ENCODE measurements at places on chromosomes 3 and 15.

DNA sequence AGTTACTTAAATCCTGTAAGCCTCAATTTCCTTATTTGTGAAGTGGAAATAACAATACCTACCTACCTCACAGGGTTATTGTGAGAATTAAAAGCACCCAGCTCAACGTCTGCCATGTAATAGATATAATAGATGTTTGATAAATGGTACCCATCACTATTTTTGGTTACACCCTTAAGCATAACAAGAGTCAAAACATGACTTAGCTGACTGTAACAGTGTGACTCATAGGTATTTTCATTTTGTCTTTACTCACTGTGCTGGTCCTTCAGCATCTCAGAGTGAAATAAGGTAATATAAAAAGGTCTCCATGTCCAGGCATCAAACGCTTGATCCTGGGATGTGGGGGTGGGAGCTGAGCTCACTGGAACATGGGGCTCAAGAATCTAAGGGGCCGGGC, 3.1 kb downstream of the CPLX3 start:
- DNase-seq, result no peak

DNA sequence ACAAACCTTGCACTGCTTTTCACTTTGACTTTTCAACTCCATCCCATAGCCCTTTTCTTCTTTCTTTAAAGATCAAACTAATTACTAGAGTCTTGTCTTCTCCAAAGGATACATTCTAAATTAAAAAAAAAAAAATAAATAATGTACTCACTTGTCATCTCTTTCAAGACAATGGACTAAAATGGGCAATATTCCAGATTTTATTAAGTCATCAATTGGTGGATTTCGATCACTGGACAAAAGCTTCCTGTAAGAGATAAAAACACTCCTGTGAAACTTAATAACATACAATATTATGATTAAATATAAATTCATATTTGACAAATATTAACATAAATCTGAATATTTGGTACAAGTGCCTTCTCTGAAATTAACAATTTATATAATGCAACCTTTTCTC, 34.1 kb downstream of the KPNA4 start:
- no peak for DNase-seq

- no peak for DNase-seq
Observed at GRCh38 chr15:66758844-66759243, 56.8 kb downstream of the SMAD6 start.

- peak; percentile 14 for DNase-seq
Observed at GRCh38 chr3:43378066-43378935, 92.0 kb downstream of the SNRK start.

DNA sequence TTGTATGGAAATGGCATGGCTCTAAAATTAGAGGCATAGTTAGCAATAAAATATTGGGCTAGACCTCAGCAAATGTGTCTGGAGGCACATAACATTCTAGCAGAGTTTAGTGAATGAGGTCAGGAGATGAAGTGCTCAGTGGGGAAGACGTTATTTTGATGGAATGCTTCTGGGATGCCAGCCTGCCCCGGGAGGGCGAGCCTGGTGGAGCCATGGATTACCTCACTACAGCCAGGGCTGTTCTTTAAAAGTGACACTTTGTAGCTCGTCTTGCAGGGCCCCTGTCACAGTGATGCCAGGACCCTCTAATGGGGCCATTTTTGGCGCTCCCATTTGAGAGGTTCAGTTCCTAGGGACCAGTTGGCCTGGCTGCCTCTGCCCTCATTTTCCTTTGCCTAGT, 48.5 kb downstream of the PXYLP1 start:
- DNase-seq, result no peak

GRCh38 chr3:58000306-58001085, 7.7 kb upstream of the FLNB start:
- DNase-seq, result no peak

DNA sequence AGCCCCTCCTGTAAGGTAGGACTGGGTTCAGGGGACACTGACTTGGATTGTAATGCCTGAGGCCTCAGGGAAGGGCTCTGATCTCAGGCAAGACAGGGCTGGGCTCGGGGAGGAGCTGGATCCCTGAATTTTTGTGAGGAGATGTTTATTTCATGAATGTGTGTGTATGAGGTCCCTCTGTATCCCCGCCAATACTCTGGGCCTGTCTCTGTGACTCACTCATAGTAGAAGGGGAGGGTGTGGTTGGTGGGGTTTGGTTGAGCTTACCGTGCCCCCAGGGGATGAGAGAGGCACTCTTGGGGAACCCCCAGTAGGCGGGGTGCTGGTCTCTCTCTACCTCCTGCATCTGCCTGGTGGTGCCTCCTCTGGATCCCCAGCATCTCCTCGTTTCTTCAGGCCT, 28.1 kb downstream of the RPSA start:
- DNase-seq, result no peak

- no peak for DNase-seq
Observed at GRCh38 chr3:180983136-180983535, 6.4 kb downstream of the DNAJC19 start.

- peak; percentile 1 for DNase-seq
Observed at GRCh38 chr3:18751514-18751913, 326.4 kb upstream of the SATB1 start.

DNA sequence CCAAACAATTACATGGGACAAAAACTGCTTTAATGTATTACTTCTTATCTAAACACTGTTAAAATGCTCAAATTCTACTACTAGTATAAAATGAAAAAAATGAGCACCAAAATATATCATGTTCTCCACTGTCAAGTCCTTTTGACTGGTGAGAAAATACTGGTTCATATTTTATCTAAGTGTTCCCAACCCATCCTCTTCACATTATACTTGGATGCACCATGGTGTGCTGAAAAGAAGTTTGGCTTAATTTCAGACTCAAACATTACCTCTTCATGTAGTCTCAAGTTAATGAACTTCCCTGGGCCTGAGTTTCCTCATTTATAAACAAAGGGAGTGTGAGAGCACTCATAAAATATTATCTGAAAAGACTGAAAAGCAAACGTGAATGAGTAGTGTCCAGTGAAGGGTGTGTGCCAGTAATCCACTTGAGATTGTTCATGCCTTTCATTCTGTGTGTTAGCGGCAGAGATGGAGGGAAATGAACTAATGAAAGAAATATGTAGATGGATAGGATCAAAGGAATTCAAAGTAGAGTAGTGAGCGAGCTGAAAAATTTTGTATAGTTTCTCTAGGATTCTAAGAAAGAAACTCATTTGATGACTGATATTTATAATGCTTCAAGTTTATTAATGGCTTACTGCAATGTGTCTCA, 263.2 kb downstream of the NLGN1 start:
- DNase-seq, result peak; percentile 9

- no peak for DNase-seq
Observed at GRCh38 chr3:49602049-49602554, 47.8 kb downstream of the BSN start.

DNA sequence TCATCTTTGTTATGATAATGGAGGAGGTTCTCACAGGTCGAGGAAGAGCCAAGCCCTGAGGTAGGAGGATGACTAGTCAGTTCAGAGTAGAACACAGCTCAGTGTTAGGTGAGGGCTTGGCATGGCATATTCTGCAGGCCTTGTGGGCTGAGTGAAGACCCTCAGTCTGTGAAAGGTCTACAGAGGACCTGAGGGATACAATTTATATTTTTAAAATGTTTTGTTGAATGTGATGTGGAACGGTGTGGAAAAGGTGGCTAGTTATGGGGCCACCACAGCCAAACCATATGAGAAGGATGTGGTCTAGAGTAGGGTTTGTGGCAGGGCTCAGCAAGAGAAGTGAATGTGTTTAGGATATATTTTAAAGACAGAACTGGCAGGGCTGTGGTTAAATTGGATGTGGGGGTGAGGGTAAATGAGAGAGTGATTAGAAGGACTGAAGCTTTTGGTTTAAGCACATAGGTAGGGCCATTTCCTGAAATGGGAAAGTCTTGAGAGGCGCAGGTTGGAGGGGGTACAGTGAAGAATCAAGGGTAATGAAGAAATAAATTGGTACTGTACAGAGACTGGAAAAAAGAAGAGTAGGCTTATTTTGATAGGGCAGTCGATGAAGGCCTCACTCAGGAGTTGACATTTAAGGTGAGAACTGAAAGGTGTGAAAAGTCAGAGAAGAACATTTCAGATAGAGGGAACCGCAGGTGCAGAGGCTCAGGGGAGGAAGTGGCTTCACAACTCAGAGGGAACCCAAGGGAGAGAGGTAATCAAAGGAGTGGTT, 60.5 kb downstream of the SPTSSB start:
- DNase-seq, result no peak

- DNase-seq, result peak; percentile 7
Observed at GRCh38 chr3:39550354-39551051, 83.0 kb downstream of the MOBP start.

All from NCI-H1417 (cell line).